ENCODE measurements at places on chromosomes 7 and 10.

DNA sequence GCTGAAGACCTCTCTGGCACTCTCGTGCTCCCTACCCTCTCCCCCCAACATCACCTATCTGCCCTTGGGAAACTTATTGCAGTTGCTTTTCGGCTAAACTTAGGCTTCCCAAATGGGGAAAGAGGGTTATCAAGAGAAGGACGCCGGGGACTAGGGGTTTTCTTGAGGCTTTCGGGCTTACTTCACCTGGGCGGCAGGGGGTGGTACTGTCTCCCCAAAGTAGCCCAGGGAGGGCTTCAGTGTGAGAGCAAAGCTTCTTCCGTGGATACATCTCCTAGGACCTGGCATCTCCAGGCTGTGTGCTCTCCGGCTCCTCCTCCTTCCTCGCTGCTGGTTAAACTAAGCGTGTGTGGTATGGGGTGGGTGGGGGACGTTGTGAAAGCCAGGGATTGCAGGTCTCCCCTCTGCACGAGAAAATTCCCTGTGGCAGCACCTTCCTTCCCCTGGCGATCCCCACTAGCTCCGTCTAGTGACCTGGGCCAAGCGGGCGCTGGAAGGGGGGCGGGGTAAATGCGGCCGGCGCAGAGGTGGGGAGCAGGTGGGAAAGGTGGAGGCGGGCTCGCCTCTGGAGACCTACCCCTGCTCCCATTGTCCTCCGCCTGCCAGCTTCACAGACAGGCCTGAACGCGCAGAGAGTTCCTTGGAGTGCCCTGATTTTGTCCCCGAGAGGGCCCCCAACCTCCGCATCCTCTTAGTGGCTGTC, 1.1 kb downstream of the PLXDC2 start:
- H3K27ac ChIP-seq, result peak overlapping the region; percentile 94
- no peaks in the 10 kb centered on the region for H3K4me1 ChIP-seq
- peak; percentile 34 for DNase-seq

GRCh38 chr7:38232502-38233366, 40.7 kb downstream of the TARP start:
- no peaks in the 10 kb centered on the region for H3K27me3 ChIP-seq
- H3K27ac ChIP-seq, result no peak overlapping the region
- no peaks in the 10 kb centered on the region for H3K36me3 ChIP-seq
- H3K4me3 ChIP-seq, result no peak overlapping the region
- no peak for DNase-seq

DNA sequence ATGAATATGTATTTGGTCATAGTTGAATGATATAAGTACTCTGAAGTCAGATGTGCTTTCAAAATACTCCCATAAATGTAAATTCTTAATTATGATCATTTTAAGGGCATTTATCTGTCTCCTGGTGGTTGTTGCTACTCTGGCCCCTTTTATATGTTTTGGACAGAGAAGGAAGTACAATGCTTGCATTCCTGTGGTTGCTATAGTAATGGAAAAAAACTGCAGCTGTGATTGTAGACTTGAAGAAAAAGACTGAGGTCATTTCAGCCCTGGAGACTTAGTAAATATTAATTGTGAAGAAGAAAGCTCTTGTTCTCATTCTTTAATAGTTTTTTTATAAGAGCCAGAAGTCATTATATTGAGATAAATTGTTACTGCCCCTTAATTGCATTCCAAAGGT, 70.2 kb upstream of the FERD3L start:
- no peaks in the 10 kb centered on the region for H3K27me3 ChIP-seq
- no peaks in the 10 kb centered on the region for H3K36me3 ChIP-seq
- no peaks in the 10 kb centered on the region for H3K4me1 ChIP-seq
- H3K4me3 ChIP-seq, result no peak overlapping the region
- no peak for DNase-seq

- DNase-seq, result no peak
- H3K27me3 ChIP-seq, result no peaks in the 10 kb centered on the region
- H3K36me3 ChIP-seq, result no peaks in the 10 kb centered on the region
- no peak overlapping the region for H3K4me3 ChIP-seq
These were observed 1007.4 kb downstream of the GATA3 start for GRCh38 chr10:9061871-9062270.

DNA sequence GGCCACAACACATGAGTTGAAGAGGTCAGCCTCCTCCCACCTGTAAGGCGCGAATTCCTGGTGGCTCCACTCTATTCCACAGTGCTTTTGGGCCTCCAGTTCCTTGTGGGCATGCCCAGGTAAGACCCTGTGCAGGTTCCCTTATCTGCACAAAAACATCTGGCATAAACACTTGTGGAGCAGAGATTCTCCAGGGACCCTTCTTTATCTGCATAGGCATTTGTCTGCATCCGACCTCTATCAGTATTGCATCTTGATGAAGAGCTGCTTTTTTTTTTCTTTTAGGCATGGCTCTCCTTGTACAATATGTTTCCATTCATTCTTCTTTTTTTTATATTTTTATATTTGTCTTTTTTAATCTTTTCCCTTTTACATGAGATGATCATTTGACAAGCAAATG, 58.4 kb downstream of the ANKMY2 start:
- H3K36me3 ChIP-seq, result no peaks in the 10 kb centered on the region
- H3K27ac ChIP-seq, result no peak overlapping the region
- no peaks in the 10 kb centered on the region for H3K27me3 ChIP-seq
- no peak for DNase-seq

DNA sequence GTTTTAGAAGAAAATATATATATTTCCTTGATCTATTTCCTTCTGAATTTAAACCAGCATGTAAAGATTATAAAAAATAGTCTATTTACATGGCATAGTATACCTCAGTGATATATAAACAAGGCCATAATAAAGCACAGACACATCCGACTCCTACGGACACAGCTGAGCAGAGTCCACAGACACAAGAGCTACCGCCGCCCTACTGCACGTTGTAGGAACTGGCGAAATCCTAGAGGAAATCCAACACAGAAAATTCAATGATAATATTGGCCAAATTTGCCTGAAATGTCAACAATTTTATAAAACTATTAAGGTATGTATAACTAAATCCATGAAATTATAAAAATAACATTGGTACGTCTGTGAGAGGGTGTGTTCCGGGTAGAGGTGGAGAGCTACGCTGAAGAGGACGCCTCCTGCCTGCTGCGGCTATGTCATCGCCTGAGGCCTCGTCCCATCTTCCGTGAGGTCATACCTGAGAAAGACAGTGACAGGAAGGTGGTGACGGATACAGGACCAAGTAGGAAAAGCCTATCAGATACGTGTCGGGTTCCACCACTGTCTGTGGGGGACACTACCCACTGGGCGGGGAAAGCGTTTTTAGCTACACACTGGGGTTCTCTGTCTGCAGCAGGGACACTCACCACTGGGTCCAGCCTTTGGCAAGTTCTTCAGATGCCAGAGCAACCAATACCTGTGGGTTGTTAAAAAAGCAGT, 29.3 kb upstream of the NCAPG2 start:
- no peak for DNase-seq
- H3K4me3 ChIP-seq, result no peak overlapping the region
- H3K4me1 ChIP-seq, result peaks cover 3% of the 10 kb centered on the region
